ENCODE measurements at places on chromosomes 6 and 20.

- DNase-seq, result no peak
These were observed 121.1 kb downstream of the CDKAL1 start for GRCh38 chr6:20655317-20655716.

DNA sequence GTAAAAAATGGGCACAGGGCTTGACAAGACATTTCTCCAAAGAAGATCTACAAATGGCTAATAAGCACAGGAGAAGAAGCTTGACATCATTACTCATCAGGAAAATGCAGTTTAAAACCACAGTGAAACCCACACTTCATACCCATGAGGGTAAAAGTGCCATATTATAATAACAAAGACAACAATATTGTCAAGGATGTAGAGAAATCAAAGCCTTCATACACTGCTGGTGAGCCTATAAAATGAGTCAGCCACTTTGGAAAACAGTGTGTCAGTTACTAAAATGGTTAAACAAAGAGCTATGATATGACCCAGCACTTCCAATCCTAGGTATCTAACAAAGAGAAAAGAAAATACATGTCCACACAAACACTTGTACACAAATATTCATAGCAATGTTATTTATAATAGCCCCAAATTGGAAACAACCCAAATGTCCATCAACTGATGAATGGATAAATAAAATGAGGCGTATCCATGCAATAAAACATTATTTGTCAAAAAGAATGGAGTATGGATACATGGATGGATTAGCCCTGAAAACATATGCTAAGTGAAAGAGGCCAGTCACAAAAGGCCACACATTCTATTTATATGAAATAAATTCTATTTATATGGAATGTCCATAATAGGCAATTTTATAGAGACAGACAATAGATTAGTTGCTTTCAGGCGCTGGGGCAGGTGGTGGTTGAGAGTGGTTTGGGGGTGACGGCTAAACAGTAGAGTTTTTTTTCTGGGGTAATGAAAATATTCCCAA is 11.5 kb upstream of the IL20RA start:
- no peak for DNase-seq

GRCh38 chr20:48313324-48313723 is 514.5 kb downstream of the PREX1 start:
- no peak for DNase-seq

- DNase-seq, result no peak
These were observed 22.3 kb downstream of the BNIP5 start for GRCh38 chr6:36314221-36315014.

GRCh38 chr6:130872250-130873095 is 45.3 kb downstream of the SMLR1 start:
- DNase-seq, result peak; percentile 45

GRCh38 chr6:56624728-56625069 is 18.0 kb downstream of the DST start:
- no peak for DNase-seq

- DNase-seq, result no peak
These were observed 2.8 kb upstream of the PLCG1 start for GRCh38 chr20:41134362-41135186.

DNA sequence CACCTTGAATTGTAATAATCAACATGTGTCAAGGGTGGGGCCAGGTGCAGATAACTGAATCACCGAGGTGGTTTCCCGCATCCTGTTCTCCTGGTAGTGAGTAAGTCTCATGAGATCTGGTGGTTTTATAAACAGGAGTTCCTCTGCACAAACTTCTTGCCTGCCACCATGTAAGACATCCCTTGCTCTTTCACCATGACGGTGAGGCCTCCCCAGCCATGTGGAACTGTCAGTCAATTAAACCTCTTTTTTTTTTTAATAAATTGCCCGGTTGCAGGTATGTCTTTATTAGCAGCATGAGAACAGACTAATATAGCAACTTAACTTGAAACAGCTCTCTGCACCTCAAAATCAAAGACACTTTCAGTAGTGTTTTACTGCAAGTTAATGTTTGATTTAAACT is 121.6 kb downstream of the OGFRL1 start:
- DNase-seq, result no peak

GRCh38 chr20:58847463-58847862 is 3.2 kb downstream of the GNAS-AS1 start:
- DNase-seq, result no peak

DNA sequence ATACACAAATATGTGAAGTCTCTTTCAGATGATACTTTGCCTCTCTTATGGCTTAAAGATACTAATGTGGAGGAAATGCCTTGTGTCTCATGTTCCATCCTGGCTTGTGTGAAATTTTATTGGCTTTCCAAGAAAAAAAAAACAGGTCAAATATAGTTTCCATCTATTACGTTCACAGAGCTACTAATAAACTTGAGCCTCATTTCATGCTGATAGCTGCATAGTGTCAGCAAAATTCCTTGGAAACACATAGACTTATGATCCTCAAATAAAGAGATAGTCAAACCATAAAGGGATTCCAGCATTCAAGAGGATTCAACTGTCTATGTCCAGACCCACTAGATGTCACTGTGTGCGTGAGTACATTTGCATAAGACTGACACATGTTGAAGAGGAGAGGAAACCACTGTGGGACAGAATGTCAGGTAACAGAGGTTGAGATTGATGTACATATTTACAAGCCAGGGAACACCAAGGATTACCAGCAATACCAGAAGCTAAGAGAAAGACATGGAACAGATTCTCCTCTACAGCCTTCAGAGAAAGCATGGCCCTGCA is 266.6 kb downstream of the COL12A1 start:
- no peak for DNase-seq

- DNase-seq, result no peak
These were observed 7.4 kb upstream of the CD24 start for GRCh38 chr6:106981926-106982325.

GRCh38 chr20:32069711-32070110 is 17.7 kb downstream of the HCK start:
- DNase-seq, result no peak

All from CD4-positive, alpha-beta T cell treated with Interferon gamma for 1 hour (primary cell).